ENCODE measurements at places on chromosomes 11 and 22. TPM values are rescaled to one million over a fixed set of nuclear protein-coding genes. Genes with fewer than 3 reads are reported as not detected.

The GNG3 gene
- total RNA-seq: not detected

The CCDC188 gene
- total RNA-seq: not detected

DNA sequence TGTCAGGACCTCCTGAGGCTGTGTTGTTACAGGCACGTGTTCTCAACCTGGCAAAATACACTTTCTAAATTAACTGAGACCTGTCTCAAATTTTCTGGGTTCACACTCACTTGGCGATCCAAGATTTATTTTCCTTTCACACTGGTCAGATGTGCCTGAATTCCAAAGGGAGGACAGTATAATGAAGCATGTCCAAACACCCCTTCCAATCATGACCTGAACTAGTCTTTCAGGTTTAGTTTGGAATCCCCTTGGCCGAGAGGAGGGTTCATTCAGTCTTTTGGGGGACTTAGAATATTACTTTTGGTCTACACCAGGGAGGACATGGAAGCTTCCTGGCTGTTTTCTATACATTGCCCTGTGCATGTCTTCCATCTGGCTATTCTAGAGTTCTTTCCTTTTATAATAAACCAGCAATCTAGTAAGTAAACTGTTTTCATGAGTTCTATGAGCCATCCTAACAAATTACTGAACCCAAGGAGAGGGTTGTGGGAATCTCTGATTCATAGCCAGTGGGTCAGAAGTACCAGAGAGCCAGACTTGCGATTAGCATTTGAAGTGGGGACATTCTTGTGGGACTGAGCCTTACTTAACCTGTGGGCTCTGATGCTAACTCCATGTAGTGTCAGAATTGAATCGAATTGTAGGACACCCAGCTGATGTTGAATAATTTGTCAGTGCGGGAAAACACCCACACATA lies 14.8 kb upstream of the TMEM216 start:
- peaks cover 19% of the 10 kb centered on the region for H3K36me3 ChIP-seq
- no peak overlapping the region for H3K27ac ChIP-seq
- no peaks in the 10 kb centered on the region for H3K4me1 ChIP-seq
- no peak overlapping the region for H3K4me3 ChIP-seq

DNA sequence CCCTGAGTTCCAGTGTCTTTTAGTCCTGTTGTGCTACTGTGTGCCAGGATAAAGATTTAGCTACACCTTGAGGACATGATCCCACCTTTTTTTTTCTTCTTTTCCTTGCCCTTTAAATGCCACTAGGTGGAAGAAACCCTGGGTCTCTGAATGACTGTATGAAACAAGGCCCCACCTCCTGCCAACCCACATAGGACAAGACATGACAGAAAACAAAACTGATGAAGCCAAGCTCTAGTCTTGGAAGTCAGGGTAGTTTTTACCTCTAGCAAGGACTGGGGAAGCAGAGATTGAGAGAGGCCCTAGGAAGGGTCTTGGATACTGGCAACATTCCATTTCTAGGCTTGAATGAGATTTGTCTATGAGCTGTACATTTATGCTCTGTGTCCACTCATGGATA lies 410.7 kb downstream of the MIAT start:
- peaks cover 20% of the 10 kb centered on the region for H3K27me3 ChIP-seq
- no peak overlapping the region for H3K4me3 ChIP-seq
- DNase-seq: no peak
- no peak overlapping the region for H3K27ac ChIP-seq
- H3K36me3 ChIP-seq: no peaks in the 10 kb centered on the region

DNA sequence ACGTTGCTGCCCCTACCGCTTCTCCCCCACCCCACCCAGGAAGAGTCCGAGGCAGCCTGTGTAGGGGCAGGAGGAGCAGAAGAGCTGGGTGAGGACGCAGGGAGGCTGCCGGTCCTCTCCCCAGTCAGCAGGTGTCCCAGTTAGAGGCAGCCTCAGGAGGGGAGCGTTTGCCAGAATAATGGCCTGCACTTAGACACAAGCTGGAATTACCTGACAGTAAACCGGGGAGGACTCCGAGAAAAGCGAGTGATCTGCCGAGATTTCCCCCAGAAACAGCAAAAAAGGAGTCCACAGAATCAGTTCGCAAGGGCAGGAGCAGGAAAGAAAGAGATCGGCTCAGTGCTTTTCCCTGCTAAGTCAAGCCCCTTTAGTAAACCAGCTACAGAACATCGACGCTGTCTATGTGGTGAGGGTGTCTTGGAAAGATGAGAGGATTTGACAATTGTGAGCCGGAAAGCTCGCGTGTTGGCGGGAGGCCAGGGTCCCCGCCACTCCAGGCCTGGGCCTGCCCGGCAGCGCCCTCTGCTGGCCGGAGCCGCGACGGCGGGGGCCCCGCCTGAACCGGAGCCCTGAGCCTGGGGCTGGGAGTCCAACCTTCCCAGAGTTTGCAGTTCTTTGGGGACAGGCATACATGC lies 17.7 kb upstream of the THRSP start:
- peaks cover 18% of the 10 kb centered on the region for H3K4me1 ChIP-seq
- no peak overlapping the region for H3K27ac ChIP-seq
- H3K36me3 ChIP-seq: no peaks in the 10 kb centered on the region
- no peaks in the 10 kb centered on the region for H3K27me3 ChIP-seq
- peak; percentile 79 for DNase-seq
- H3K4me3 ChIP-seq: peak overlapping the region; percentile 50
